Osteocyte (in vitro differentiated cells): ENCODE measurements at places on chromosomes 7 and 10. TPM values are rescaled to one million over a fixed set of nuclear protein-coding genes. Genes with fewer than 3 reads are reported as not detected.

PTPRN2 gene
- 0.50 and 0.59 TPM in 2 replicates for total RNA-seq

CALHM1 gene
- not detected in 2 replicates for total RNA-seq

DNA sequence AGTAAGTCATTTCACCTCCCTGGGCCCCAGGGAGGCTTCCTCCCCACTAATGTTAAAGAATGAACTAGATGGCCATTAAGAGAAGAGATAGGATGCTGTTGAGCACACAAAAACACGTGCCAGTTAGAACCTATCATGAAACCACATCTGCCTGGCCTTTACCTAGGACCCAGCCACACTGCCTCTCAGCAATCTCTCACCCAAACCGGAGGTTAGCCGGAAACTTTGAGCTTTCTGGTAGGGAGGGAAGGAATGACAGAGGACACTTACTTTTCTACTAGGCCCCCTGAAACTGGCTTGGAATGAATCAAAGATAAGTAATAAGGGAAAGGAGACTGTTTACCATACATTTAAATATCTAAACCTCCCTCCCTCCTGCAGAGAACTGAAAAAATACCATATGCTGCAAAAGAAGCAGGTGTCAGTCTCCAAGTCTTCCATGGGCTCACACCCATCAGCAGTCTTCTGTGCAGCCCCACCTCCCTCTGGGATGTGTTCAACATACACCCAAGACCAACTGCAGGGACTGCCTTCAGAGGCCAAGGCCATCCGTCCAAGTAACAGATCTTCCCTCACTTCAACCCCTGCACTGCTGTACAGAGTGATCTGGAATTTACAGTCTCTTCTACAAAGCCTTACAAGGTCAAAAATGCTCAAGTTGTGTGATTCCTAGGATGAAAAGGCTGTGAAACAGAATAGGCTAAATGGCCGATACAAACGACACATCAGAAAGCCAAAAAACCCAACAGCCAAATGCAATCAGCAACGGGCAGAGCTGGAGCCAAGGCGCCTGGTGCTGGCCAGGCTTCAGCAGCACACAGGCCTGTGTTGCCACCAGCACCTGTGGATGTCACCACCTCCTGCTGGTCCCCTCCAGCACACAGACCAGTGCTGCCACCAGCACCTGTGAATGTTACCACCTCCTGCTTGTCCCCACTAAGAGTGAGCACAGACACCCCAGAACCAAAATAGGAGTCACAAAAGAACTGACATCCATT, 42.4 kb downstream of the SORBS1 start:
- DNase-seq: no peak

GRCh38 chr10:11631291-11631690, 19.8 kb upstream of the USP6NL start:
- no peak for DNase-seq

DNA sequence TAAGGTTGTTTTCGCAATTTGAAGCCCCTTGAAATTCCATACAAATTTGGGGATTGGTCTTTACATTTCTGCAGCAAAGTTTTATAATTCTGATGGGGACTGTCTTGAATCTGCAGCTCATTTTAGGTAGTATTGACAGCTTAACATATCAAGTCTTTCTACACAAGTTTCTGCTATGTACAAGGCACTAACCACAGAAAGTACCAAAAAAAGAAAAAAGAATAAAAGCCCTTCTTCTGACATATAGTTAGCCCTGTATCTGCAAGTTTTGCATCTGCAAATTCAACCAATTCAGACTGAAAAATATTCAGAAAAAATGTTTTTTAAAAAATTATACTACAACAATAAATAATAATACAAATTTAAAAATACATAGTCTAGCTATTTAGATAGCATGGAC, 15.3 kb downstream of the POT1 start:
- DNase-seq: no peak

GRCh38 chr7:109939207-109939606, 1151.7 kb upstream of the LRRN3 start:
- DNase-seq: no peak

GRCh38 chr7:114656466-114656865, 241.9 kb downstream of the FOXP2 start:
- DNase-seq: no peak
